Effector memory CD4-positive, alpha-beta T cell (primary cell): ENCODE measurements at places on chromosomes 5 and 9.

DNA sequence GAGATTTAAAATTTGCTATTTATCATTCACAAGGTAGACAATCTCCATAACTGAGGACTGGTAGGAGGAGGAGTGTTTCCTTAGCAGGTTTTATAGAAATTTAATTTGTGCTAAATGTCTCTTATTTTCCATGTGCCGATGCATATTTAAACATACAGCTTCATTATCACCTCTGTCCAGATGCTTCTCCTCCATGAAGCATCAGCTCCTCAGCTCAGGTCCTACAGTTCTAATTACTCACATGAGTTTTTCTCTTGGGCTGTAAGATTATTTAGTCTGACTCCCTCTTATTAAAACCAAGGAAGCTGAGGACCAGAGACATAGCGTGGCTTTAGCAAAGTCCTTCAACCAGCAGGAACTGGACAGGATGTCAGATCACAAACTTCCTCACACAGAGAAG lies 300.2 kb upstream of the PANK3 start:
- no peak for DNase-seq

- no peak for DNase-seq
Observed at GRCh38 chr5:72472666-72473422, 34.4 kb downstream of the ZNF366 start.

DNA sequence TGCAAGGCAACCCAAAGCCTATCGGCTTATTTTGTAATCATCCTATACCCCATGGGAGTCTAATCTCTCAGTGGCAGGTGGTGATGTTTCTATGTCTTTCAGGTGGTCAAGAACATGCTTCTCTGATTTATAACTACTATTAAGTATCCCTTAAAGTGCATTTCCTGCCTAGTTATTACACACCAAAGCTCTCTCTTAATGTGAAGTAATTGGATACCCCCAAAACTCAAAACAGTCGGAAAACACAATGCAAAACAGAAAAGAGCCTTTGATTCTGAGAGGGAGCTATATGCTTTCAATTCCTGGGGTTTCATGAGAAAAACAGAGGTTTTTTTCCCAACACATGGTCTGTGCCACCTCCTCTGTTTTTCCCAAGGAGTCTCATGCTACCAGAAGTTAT lies 416.4 kb downstream of the CSNK1G3 start:
- no peak for DNase-seq

- DNase-seq = no peak
Observed at GRCh38 chr5:4720831-4721230, 419.3 kb upstream of the ADAMTS16 start.

DNA sequence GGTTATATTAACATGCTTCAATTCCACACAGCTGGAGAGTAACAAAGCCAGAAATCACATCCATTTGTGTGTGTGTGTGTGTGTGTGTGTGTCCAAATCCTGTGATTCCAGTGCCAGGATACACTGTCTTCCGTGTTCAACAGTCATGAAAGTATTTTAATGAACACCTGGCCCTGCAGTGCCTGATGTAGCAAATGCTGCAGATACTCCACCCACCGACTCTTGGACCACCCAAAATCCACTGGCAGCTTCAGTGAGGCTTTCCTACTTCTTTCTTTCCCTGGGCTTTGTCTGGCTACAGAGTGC lies 13.1 kb upstream of the INSYN2B start:
- no peak for DNase-seq

GRCh38 chr5:179110528-179110927 lies 50.4 kb downstream of the ZNF354C start:
- DNase-seq = no peak

DNA sequence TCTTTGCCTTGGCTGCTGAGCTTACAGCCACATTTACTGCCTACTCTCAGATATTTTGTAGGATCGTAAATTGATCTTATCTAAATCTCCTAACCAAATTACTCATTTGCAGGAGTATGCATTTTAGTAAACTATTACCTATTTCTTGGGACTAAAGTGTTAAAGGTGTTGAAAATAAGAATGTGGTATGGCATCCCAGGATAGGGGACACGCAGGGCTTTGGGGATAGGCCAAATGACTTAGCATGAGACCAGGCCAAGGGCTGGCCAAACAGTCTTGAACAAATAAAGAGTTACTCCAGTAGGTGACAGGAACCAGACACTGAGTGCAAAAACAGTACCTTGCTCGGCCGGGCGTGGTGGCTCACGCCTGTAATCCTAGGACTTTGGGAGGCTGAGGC lies 25.1 kb downstream of the TBC1D2 start:
- DNase-seq = no peak

DNA sequence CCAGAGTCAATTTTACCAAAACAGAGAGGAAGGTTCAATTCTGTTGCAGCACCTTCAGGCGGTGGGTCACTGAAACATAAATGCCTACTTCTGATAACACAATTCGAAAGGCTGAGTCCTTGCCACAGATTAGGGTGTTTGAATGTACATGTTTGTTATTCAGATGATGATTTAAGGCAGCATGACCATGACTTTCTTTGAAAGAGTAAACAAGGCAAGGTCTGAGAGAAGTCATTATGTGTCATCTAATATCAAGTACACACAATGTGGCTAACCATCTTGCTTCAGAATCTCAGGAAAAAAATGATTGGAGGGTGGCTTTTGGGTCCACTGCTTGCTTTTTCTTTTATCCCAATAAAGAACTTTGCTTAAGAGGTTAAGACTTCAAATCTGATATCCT lies 457.5 kb downstream of the TAF11L14 start:
- no peak for DNase-seq

DNA sequence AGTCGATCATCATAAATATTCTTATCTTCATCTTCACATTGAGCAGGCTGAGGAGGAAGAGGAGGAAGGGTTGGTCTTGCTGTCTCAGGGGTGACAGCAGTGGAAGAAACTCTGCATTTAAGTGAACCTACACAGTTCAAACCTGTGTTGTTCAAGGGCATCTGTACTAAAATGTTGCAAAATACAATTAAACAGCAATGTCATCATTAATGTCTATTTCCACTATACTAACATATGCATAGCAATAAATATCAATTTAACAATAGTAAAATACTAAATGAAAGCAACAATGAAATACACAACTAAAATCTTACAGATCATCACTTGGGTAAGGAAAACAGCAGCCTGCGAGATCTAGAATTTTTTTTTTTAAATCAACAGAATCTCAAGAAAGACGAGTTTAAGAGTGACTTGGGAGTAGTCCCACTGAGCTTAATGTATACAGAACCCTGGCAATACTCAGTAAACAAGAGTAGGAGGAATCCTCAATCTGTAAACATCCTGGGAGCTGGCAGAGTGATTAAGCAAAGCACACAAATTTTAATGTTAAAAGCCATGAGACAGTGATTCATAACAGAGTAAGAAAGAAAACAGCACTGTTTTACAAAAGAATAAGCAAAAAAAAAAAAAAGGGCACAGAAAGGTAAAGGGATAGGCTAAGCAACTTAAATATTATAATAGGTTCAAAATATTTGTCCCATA lies 10.0 kb downstream of the HOMER1 start:
- DNase-seq = no peak

GRCh38 chr5:116847960-116848359 lies 273.3 kb upstream of the SEMA6A start:
- no peak for DNase-seq

GRCh38 chr5:99059685-99060084 lies 130.9 kb upstream of the CHD1 start:
- DNase-seq = no peak

DNA sequence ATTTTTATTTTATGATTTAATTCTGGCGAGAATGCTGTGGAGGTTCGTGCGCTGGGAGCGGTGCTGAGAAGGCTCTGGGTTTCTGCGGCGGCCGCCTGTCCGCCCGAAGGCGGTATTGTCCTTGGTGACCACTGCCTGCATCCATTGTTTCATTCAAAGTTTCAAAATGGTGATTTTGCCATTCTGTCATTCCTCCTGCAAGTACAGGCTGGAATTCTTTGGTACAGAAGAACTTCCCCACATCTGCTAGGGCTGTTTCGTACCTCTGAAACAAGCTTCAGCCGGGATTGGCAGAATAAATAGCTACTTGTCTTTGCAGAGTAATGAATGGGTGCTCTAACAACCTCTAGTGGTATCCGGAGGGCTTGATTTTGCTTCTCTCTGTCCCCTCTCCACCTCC lies 112.6 kb upstream of the CACNA1B start:
- DNase-seq = no peak

- DNase-seq = no peak
Observed at GRCh38 chr9:136928591-136928990, 15.9 kb downstream of the FBXW5 start.

GRCh38 chr5:31827867-31828266 lies 188.9 kb downstream of the PDZD2 start:
- DNase-seq = no peak

DNA sequence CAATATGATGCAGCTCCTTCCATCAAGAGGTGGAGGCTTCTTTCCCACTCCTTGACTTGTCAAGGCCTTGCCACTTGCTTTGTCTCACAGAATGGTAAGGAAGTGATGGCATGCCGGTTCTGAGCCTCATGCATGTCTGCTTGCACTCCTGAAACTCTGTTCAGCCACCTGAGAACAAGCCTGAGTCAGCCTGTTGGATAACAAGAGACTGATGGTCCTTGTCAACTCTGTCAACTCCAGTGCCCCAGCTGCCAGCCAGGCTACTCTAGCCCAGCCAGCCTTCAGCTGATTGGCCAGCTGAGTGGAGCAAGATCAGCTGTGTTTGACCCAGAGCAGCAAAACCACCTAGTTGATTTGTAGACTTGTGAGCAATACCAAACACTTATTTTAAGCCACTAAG lies 4.4 kb upstream of the TENT4A start:
- no peak for DNase-seq

GRCh38 chr5:30368064-30368463 lies 825.4 kb upstream of the CDH6 start:
- no peak for DNase-seq

DNA sequence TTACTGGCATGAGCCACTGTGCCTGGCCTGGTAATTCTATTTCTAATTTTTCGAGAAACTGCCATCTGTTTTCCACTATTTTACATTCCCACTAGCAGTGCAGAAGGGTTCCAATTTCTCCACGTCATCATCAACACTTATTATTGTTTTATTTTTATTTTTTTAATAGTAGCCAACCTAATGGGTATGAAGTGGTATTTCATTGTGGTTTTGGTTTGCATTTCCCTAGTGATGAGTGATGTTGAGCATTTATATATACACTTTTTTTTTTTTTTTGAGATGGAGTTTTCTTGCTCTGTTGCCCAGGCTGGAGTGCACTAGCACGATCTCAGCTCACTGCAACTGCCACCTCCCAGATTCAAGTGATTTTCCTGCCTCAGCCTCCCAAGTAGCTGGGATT lies 28.3 kb downstream of the WWC1 start:
- DNase-seq = no peak
